ENCODE measurements at places on chromosomes 5 and 9.

DNA sequence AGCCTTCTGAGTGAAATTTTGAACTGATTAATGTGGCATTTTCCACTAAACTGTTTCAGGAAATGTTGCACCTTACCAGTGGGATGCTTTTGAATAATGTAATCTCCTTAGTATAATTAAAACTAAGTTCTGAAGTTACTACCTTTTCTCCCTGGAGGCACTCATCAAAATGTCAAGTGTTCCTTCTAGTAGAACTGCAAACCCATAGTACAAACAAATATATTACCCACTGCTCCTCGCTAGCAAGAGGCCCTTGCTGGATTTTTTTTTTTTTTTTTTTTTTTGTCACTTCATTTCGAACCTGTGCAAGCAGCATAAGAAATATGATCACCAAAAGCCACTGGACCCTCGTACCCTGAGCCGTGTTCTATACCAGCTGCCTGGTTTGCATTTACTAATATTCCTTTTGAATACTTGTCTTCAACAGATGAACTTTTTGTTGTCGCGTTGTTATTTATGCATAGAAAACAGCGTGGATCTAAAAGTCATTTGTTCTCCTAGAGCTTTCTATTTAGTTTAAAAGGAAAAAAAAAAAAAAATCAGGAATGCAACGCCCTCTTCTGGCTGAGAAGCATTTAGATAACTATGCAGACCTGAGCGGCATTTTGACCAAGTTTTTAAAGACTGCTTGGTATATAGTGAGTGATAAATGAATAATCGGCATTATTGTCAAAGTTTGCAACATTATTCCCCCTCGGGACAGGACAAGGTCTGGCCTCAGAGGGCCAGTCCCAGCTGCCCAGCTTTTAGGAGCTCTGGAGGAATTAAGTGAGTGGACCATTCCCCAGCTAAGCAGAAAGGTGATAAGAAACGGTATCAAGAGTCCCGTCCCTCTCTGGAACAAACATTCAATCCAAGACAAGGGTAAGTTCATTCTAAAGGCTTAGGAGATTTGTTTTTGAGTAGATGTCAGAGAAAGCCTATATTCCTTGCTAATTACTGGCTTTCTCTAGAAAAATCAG is 162.5 kb upstream of the KIF2A start:
- no peak for DNase-seq

DNA sequence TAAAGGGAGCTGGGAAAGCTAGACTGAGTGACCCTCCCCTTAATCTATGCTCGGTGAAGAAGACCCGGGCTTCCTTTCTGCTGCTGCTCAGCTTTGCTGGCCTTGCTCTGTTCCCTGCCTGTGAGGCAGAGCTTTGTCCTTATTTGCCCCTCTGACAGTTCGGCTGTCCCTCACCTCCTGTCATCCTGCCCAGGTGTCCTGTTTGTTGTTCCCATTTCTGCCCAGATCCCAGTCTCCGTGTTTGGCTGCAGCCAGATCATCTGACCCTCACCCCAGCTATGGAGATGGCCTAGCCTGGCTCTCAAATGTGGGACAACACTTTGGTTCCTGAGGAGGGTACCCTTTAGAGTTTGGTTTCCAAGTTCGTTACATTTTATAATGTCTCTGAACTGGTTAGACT is 20.2 kb downstream of the OTULIN start:
- DNase-seq = no peak

GRCh38 chr5:133947431-133947841 is 21.0 kb downstream of the C5orf15 start:
- DNase-seq = no peak

DNA sequence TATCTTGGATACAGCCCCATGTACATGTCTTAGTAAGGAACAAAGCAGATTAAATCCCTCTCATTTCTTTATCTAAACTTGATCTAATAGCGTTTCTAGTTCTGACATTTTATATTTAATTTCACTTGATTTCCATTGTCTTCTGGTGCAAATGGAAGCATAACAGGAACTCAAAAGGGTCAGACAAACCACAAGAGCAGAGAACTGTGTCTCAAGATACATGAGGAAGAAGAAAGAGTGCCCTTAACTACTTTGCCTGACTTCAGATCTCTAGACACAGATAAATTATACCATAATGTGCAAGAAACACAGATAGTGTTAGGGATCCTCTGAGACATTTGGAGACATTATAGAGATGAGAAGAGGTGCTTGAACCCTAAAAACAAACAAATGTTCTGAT is 20.7 kb upstream of the STX17 start:
- no peak for DNase-seq

DNA sequence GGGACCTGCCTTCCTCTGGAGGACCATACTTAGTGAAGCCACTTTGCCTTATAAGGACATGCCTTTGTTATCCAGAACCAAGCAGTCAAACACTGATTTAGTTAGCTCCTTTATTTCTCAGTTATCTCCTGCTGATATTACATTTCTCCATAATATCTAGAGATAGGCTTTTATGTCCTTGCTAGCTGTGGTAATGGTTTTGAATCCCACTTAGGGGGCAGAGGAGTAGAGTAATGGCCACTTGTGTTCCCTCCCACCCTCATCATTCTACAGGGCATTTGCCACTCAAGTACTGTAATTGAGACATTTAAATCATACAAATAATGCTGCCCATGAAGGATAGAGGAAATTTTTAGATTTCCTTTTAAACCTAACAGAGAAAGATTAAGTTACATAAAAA is 80.9 kb downstream of the DOCK8 start:
- no peak for DNase-seq

DNA sequence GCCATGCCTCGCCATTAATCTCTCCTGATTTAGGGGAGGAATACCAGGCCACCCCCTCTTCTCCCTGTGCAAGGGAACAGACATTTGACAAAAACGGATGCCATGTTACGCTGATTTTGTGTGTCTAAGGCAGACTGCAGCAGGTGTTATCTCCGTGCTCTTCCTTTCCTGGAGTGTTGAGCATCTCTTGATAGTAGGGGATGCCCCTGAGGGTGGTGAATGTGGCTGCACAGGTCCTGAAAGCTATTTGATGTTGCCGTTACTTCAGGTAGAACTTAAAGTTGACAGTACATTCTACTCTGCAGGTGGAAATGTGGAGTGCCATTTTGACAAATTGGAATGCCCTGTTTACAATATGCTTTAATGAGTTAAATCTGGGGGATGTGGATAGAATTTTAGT is 21.5 kb downstream of the TENT4A start:
- DNase-seq = no peak

All from activated CD4-positive, alpha-beta T cell treated with anti-CD3 and anti-CD28 coated beads, Interleukin-2, amount 50 U/mL, for 1 hour (primary cell).